ENCODE measurements at places on chromosomes 3 and 15.

DNA sequence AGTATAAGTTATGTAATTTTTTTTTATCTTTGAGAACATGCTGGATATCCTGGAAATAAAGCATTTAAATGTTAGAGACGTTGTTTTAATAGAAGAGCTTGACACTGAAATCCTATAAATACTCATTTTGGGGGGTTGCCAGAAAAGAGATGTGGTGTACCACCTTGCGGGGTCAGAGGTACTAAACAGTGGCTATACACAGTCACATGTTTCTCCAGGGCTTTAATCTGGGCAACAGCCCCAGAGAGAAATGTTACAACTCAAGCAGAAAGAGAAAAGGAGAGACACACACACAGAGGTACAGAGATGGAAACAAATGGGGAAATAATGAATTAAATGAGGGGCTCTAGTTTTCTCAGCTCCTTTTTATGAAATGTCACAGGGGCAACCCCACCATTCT lies 113.8 kb downstream of the SENP2 start:
- no peak for DNase-seq

DNA sequence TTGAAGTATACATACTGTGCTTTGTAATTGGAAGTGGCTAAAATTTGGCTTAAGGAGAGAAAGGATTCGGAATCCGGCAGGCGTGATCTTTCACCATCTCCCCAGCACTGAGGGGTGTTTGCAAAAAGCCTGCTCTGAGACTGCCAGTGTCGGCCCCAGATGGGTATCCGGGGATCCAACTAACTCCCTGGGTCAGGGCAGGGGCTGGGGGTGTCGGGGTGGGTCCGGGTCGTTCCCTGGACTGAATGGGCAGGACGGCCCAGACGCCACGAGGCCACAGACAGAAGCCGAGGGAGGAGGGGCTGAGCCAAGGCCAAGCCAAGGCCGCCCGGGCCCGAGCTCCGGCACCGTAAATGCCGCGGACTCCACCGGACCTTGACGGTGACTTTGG lies 349 bp downstream of the PPIB start:
- DNase-seq, result no peak

DNA sequence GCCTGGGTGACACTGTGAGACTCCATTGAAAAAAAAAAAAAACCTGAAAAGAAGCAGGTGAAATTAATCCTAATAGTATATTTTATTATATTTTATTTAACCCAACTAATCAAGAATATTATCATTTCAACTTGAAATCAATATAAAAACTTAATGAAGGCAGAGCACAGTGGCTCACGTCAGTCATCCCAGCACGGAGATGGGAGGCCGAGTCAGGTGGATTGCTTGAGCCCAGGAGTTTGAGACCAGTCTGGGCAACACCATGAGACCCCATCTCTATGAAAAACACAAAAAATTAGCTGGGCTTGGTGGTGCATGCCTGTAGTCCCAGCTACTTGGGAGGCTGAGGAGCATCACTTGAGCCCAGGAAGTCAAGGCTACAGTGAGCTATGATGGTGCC lies 33.3 kb upstream of the SLC41A3 start:
- no peak for DNase-seq

GRCh38 chr3:42014921-42015533 lies 53.1 kb upstream of the ULK4 start:
- no peak for DNase-seq

DNA sequence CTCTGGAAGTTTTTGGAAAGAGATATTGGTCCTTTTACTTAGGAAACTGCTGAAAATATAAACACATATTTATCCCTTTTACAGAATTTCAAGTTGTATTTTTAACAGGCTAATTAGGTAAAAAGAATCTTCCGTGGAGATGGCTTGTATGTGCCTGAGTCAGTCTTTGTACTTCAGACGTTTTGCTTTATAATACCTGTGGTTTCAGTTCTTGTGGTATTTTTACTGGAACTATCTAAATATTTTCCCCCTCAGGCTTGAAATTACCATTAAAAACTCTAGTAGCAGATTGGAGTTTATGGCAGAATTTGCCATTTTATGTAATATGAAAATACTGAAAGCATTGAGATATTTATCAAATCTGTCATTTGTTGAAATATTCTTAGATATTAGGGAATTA lies 151.6 kb upstream of the CGNL1 start:
- no peak for DNase-seq

DNA sequence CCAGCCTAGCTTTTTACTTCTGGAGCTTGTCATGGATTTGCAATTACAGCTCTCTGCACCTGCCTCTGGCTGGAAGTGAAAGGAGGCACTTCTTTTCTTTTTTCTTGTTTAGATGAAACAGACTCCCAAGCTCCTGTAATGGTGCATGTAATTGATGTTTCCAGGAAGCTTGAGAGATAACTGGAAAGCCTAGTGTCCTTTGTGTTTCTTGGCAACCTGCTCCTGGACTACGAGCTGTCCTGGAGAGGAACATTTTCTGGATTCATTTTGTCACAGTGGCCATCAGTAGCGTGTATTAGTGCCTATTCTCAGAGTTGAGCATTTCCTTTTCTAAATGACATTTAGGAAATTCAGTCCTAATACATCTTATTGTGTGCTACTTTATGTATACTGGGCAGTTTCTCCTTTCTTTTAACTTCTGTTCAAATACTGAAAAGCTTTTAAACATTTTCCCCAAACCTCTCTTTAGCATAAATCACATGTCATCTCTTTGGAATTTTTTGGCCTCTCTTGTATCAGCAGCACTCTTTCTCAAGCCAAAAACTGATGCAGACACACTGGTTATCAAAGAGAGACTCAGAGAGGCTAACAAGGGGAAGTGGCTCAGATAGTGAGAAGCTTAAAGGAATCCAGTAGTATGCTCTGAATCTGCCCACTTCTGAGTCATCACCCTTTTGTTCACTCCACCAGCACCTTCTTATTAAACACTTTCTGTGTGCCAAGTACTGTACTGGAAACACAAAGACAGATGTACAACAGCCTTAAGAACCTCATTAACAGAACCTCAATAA lies 62.6 kb upstream of the SLC2A2 start:
- peak; percentile 57 for DNase-seq

- peak; percentile 75 for DNase-seq
Measured at GRCh38 chr15:68154923-68155559, 50.1 kb downstream of the CALML4 start.

DNA sequence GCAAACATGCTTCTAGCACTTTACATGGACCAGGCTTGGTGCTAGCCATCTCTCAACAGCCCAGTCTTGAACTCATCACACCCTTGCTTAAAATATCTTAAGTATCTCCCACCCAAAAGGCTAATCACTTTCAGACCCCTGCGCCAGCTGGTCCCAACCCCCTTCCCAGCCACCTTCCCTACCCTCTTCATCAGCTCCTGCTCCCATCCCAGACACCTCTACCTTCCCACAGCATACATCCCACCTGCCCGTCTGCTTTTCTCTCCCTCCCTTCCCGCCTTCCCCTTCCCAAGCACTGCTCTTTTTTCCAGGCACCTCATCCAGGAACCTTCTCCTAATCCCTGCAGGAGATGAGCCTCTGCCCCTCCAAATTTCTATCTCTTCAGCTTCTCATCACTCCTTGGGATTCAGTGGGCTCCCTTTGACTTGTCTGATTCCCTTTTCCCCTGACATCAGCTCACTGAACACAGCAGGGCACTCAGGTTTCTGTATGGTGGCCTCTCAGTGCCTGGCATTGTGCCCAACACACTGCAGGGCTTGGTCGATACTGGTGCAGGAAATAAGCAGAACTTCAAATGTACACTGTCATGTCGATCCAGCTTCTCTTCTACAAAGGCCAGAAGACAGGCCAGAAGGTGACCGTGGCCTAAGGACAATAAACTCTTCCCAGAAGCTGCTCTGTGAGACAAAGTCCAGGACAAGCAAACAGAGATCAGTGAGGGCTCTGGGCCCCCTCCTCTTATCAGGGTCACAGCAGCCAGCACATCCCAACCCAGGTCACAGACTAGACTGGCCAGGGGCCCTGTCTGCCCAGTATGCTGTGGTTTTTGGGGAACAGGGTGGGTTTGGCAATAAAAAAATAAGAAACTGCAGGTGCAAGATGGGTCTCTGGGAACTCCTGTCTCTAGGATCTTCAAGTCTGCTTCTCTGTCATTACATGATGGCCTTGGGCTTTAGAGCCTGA lies 2.2 kb upstream of the ITIH1 start:
- DNase-seq, result peak; percentile 19

- no peak for DNase-seq
Measured at GRCh38 chr3:71063773-71064290, 519.7 kb downstream of the FOXP1 start.

GRCh38 chr15:40029979-40030893 lies 8.7 kb downstream of the SRP14 start:
- DNase-seq, result peak; percentile 58

- no peak for DNase-seq
Measured at GRCh38 chr3:79175870-79176269, 591.9 kb downstream of the ROBO1 start.

- peak; percentile 8 for DNase-seq
Measured at GRCh38 chr3:121111914-121112612, 204.1 kb downstream of the STXBP5L start.

GRCh38 chr15:68412218-68412617 lies 19.7 kb downstream of the ITGA11 start:
- DNase-seq, result no peak

GRCh38 chr15:89593018-89593417 lies 17.7 kb downstream of the TICRR start:
- DNase-seq, result no peak

DNA sequence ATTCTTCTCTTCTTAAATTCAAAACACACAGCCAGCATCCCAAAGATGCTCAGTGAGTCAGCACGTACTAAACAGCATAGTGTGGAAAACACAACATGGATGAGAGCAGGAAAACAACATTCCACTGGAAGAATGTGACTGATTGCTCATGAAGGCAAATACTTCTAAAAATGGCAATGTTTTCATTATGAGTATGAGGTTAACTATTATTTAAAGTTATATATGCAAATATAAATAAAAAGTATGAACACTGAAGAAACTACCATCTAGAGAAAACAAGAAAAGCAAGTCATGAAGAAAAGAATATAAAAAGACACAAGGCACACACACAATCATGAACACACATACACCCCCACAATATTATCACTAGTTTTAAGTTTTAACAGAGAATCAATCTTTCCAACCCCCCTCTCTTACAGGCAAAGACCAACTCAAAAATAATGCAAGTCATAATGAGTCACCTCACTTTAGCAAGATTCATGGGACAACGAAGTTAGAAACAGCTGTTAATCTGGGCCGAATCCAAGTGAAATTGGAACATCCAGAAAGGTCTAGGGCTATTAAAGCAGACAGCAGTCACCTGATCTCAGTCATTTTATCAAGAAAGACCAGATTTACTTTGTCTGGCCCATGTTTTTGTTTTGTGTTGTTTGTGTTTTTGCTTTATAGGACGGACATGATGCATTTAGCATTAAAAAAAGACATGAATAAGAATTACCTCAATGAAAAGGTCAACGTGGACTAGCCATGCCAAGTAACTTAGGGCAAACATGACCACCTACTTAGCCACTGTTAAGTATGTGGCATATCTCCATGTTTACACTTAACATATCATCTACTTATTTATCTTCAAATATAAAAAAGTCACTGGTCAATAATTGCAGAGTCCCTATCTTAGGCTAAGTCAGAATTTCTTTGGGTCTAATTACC lies 18.1 kb downstream of the GBE1 start:
- peak; percentile 4 for DNase-seq

GRCh38 chr3:56025326-56025725 lies 442.9 kb downstream of the ERC2 start:
- no peak for DNase-seq

GRCh38 chr3:56456117-56456516 lies 12.2 kb downstream of the ERC2 start:
- DNase-seq, result no peak

GRCh38 chr3:73543412-73543811 lies 81.3 kb downstream of the PDZRN3 start:
- DNase-seq, result no peak

DNA sequence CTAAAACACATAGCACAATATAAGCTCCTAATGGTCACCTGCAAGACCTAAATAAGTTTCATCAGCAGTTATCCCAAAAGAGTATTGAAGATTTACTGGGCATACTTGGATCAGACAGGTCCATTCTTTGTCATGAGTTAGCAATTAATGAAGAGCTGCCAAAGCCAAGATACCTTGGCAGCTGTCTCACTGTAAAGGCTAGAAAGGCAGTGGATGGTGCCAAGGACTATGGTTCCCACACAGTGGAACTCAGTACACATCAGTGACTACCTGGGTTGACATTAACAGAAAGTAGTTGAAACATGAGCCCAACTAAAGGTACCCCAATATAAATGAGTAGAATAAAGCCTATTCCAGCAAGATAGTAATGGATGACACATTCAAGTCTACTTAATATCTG lies 41.1 kb upstream of the TMCO5A start:
- DNase-seq, result no peak

DNA sequence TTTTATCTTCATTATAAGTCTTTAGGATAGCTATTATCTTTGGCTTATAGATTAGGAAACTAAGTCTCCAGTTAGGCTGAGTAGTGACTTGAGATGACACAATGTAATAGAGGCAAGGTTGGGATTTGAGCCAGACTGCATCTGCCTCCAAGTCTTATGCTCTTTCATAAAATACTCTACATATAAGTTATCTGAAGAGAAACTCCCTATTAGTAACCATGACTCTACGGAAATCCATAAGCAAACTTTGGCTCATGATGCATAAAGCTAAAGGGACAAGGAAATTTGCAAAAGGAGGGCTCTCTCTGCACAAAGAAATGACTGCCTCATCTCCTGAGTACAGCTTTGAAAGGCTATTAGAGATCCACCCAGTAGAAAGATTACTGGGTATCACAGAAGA lies 77.6 kb upstream of the FRMD4B start:
- DNase-seq, result no peak

GRCh38 chr15:49619226-49619625 lies 1.4 kb downstream of the FAM227B start:
- no peak for DNase-seq

- no peak for DNase-seq
Measured at GRCh38 chr3:147403511-147403910, 2.8 kb downstream of the ZIC4 start.

DNA sequence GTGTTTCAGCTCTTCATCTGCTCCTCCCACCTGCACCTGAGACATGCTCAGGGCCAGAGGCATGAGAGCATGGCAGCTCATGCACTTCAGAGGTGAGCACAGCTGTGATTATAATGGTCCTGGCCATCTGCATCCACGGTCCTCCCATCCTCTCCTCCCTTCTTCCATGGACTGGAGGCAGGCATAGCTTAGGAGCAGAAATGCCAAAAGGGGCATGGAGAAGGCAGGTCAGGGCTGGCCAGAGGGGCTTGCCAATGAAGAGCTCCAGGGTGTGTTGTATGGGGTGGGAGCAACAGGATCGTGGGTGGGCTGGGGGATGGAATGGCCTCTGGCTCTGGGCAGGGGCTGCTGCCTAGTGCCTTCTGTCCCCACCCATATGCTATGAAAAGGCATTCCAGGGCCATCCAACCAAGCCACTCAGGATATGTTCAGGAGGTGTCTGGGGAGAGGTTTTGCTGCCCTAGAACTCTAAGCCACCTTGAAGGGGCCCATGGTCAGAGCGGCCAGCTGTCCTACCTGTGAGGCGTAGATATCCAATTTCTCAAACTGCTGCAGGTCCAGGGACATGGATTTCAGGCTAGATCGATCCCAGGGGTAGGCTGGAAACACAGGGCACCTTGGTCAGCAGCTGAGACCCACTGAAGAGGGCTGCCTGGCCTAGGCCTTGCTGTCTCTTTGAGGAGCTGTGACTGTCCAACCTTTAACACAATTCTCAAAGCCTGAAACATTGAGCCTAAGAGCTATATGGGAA lies 26.1 kb downstream of the KY start:
- DNase-seq, result no peak

All from DMS53 (cell line).